Psoas muscle (tissue), 8 donors: ENCODE measurements at places on chromosomes 1 and 21. TPM values are rescaled to one million over a fixed set of nuclear protein-coding genes. Genes with fewer than 3 reads are reported as not detected.

DNA sequence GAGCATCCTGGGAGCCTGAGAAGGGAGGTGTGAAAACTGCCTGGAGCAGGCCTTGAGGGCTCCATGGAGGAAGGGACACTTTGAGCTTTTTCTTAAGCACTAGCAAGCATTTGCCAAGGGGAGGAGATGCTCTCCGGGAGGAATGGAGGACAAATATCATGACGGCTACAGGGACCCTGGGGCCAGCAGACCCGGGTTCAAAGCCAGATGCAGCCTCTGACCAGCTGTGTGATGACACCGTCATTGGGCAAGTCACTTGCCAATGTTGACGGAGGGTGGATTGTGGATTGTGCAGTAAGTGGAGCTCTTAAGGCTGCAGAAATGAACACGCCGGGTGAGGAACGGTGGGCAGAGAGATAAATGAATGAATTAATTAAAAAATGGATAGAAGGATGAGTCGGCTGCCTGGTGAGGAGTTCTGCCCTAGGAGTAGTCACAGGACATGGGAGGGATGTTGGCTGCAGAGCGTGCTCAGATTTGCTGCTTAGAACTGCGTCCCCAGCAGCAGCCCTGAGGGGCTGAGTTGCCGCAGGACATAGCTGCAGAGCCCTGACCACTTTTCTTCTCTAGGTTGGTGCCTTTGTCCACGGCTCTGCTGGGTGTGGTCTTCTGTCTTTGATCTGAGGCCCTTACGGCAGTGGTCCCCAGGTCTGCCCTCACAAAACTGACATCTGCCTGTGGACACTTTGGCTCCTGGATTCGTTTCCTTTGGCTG, 507.6 kb downstream of the NPHP4 start:
- DNase-seq, result no peak

DNA sequence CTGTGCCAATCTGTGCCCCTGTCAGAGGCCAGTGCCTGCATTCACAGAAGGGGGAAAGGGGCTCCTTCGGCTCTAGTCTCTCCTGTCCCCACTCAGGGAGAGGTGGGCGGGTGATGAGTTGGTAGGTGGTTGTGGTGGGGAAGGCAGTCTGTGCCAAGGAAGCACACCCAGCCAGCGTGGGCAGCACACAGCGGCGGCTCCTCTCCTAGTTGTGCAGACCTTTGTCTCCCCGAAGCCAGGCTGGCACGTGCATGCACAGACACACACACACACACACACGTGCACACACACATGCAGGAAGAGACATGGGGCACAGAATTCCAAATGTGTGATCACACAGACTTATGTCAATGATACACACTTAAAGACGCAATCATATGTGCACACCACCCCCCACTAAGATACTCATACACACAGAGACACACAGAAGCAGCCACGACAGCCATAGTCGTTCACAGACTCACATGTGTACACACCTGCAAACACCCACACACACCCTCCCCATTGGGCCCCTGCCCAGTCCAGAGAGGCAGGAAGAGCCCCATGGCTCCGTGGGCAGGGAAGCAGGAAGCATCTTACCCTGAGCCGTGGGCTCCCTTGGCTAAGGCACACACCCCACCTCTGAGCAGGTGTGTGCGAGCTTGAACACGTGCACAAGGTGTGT, 16.4 kb downstream of the RIMS3 start:
- no peak for DNase-seq

DNA sequence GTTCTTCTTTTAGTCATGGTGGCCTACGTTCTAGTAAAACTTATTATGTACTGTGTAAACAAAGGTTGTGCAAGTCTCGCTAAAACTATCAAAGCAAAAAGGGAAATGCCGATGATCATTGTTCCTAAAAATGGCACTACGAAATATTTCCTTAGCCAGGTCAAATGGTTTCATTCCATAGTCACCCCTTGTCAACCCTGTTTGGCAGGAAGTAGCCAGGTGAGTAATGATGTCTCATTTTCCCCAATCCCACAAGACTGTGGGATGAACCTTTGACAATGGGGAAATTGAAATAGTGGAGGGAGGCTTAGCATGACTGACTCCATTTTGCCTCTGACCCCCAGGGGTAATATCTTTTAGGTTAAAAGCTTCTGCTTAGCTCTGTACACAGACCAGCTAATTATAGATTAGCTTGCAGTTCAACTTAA, 5.6 kb upstream of the REN start:
- no peak for DNase-seq

- no peak for DNase-seq
Measured at GRCh38 chr1:62405247-62405646, 31.6 kb upstream of the USP1 start.

GRCh38 chr1:41568204-41568603, 83.7 kb upstream of the EDN2 start:
- no peak for DNase-seq

DNA sequence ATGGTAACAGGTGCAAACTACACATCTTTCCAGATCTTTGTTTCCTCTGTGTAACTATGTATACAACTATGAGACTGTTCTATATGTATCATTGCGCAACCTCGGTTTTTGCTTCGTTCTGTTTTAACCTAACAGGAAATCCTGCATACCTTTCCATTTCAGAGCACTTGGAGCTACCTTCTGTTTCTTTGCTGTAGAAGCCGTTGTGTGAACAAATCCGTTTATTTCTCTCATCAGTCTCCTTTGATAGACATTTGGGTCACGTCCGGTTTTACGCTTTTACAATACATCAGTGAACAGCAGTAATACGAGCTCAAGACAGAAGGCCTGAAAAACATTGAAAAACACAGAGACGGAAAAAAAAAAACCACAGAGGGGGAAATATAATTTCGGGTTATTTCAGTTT, 10.5 kb downstream of the ATP5IF1 start:
- no peak for DNase-seq

GRCh38 chr1:57017717-57018116, 51.9 kb upstream of the C8B start:
- DNase-seq, result no peak

- no peak for DNase-seq
Measured at GRCh38 chr1:61259379-61260148, 177.2 kb downstream of the NFIA start.

GRCh38 chr1:7009741-7010525, 224.7 kb downstream of the CAMTA1 start:
- DNase-seq, result no peak

DNA sequence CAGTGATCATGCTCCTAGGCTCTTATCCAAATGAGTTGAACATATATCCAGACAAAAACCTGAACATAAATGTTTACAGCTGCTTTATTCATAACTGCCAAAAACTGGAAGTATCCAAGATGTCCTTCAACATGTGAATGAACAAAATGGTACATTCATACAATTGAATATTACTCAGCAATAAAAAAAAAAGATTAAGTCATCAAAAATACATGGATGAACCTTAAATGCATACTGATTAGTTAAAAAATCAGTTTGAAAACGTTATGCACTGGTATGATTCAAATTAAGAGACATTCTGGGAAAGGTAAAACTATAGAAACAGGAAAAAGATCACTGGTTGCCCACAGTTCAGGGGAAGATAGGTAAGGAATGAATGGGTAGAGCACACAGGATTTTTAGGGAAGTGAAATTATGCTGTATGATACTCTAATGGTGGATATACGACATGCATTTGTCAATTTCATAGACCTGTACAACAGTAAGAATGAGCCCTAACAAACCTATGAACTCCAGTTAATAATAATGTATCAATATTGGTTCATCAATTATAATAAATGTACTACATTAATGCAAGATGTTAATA, 3.1 kb downstream of the LRRC40 start:
- DNase-seq, result no peak

DNA sequence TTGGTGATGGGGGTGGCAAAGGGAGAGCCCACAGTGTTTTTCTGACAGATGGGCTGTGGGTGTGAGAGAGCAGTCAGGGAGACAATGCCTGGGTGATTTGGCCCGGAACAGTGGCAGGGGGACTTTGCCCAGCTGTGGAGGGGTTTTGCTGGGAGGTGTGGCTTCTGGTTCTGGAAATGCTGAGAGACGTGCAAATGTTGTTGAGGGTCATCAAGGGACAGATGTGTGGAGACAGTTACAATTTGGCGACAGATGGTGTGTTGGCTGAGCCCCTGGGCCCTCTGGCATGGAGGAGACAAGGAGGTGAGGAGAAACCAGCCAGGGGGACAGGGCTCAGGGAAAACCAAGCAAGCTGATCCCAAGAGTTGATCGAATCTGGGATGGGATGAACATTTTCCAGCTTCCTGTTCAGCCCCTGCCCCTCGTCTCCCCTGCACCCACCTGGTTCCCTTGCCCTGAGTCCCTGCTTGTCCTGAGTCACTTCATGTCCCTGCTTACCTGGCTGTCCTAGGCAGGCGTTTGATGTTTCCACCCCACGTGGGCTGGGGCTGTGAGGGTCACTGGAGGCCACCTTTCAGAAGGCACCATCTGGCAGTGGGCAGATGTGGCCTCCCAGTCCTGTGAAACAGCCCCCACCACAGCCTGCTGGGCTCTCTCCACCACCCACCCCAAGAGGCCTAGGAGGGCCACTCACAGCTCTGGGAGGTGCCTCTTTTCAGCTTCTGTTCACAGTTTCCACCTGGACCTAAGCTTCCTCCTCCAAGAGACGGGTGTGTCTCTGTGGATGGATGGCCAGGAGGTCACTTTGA, 15.8 kb upstream of the ZNF678 start:
- DNase-seq, result no peak

DNA sequence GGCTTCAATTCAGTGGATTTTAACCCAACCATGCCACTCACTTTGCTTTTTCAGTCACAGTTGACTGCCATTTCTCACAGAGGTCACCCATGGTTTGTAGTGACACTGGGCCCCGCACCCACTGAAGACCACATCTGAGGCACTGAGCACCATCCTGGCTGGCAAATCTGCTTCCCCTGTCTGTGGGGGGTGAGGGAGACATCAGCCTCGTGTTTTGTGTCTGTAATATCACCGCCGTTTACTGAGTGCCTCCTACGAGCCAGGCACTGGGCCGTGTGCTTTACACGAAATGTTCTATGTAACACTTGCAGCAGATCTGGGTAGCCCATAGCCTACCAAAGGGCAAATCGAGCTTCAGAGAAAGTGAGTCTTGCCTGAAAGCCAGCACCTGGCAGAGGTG, 161.8 kb downstream of the PGBD5 start:
- DNase-seq, result no peak

GRCh38 chr1:62918700-62919099, 134.8 kb downstream of the ATG4C start:
- no peak for DNase-seq

DNA sequence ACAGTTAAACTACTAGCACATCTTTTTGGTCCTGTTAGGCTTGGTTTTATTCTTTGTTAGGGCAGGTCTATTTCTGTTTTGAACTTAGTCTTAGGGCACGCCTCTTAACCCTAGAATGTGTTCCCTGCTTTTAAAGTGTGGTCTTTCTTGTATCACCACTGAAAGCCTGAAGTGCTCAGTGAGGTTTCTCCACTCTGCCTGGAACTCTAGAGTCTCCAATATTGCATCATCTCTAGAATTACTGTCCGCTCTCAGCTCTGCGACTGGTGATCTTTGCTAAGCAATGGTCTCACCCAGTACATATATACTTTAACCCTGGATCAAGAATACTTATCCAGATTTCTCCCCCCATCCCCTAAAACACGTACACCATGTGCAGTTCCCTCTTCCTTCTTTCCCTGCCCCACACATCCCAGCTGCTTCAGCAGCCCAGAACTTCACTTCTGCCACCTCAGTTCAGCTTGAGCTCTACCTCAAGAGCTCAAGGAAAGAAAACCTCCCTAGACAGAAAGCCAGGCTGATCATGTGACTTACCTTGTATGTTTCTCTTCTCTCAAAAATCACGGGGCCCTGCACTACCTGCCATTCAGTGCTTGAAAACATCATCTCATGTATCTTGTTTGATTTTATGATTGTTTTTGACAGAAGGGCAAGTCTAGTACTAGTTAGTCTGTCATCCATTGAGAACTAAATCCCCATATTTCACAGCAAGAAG, 59.9 kb downstream of the TENT5C start:
- no peak for DNase-seq

GRCh38 chr1:158819461-158820443, 11.4 kb upstream of the MNDA start:
- no peak for DNase-seq

- DNase-seq, result no peak
Measured at GRCh38 chr1:165885305-165885694, 57.9 kb downstream of the UCK2 start.

GRCh38 chr1:155977690-155978324, 540 bp downstream of the ARHGEF2 start:
- peak; percentile 51 for DNase-seq

DNA sequence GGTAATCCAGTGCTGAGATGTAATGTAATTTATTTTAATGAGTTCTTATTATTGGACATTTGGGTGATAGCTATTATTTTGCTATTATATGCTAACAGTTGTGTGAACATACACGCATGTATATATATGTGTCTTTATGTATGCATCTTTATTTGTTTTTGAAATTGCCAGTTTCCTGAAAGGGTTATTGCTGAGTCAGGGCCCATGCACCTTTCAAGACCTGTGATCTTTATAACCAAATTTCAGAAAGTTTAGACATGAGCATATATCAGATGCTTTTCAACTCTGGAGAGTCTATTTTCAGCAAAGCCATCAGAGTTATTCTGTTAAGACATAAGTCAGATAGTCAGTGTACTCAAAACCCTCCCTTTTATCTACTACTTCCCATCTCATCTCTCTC, 265.6 kb upstream of the GREM2 start:
- DNase-seq, result no peak

DNA sequence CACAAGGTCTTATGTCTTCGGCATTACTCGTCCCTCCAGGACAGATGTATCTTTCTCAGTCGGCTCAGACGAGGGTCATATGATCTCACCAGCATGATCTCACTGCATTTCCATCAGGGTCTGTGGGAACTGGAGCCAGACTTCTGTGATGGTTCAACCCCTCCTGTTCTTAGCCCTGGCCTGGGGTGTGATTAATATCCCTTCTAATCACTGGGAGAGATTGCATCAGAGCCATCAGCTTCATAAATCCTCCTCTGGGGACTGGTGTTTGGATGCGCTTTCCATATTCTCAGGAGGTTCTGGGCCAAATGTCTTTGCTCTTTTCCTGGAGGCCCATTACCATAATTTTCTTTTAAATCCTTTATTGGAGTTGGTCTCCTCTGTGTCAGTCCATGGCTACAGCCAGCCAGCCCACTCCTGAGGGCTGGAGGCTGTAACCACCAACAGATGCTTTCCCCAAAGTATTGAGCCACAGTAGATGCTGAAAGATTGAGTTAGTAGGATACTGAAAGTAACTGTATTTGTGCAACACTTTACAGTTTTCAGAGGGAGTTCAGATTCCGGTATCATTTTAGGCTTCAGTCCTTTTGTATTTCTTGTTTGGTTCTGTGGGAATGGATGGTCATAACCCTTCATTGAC, 20.0 kb downstream of the CACNA1E start:
- no peak for DNase-seq

The COL9A2 gene
- polyA plus RNA-seq, result 0.12 TPM

The DIRAS3 gene
- polyA plus RNA-seq, result 0.18 TPM

The OR6N1 gene
- polyA plus RNA-seq, result not detected

The ZNF692 gene
- 19.6 TPM for polyA plus RNA-seq

The ZBTB21 gene
- 1.2 TPM for polyA plus RNA-seq

The OR2L13 gene
- polyA plus RNA-seq, result not detected

The CD160 gene
- not detected for polyA plus RNA-seq

The CD52 gene
- 3.9 TPM for polyA plus RNA-seq

The PRKAA2 gene
- 2.1 TPM for polyA plus RNA-seq

The SPRR2F gene
- not detected for polyA plus RNA-seq

The BRINP2 gene
- polyA plus RNA-seq, result 0.04 TPM
